ENCODE measurements at places on chromosomes 4 and X.

- peak; percentile 80 for DNase-seq
Observed at GRCh38 chrX:107672955-107673378, 44.7 kb downstream of the PRPS1 start.

- DNase-seq, result no peak
Observed at GRCh38 chr4:4631150-4631549, 89.3 kb upstream of the STX18 start.

DNA sequence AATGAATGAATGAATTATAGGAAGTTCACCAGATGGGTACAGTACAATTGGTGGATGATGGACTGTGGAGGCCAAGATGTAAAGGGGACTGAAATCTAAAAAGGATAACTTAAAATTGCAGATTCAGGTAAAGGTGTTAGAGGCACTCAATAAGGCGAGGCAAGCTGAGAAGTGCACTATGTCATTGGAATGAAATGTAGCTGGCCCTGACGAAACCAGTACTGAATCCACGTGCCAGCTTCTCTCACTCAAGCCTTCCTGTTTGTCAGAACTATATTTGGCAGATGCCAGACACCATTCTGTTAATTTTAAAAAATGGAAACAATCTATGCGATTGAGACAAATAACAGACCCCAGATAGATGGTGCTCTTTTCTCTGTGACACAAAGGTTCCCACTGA is 1039.1 kb upstream of the TENM3 start:
- no peak for DNase-seq

GRCh38 chr4:99625369-99625768 is 32.3 kb downstream of the C4orf54 start:
- DNase-seq, result no peak

- no peak for DNase-seq
Observed at GRCh38 chrX:148574237-148574973, 74.0 kb downstream of the AFF2 start.

- peak; percentile 78 for DNase-seq
Observed at GRCh38 chrX:39869846-39870601, 227.7 kb downstream of the BCOR start.

GRCh38 chr4:125732632-125733031 is 417.9 kb downstream of the FAT4 start:
- no peak for DNase-seq

GRCh38 chr4:138669479-138670315 is 345.9 kb upstream of the NOCT start:
- DNase-seq, result no peak

GRCh38 chr4:109186458-109186945 is 116.0 kb downstream of the COL25A1 start:
- no peak for DNase-seq

DNA sequence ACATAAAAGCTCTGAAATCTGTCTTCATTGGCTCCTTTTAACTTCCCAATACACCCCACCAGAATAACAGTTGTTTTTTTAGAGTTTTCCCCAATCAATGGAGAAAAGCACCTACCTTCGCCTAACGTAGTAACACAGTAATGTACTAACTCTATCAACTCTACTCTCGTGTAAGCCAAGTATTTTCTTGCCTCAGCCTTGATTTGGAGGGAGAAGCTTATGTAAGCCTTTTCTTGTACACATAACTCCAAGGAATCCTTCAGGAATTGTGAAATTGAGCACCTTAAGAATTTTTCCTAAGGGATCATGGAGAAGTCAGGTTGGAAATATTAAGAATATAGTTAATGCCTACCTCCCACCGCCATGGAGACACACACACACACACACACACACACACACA is 181.2 kb downstream of the RAPGEF2 start:
- no peak for DNase-seq

DNA sequence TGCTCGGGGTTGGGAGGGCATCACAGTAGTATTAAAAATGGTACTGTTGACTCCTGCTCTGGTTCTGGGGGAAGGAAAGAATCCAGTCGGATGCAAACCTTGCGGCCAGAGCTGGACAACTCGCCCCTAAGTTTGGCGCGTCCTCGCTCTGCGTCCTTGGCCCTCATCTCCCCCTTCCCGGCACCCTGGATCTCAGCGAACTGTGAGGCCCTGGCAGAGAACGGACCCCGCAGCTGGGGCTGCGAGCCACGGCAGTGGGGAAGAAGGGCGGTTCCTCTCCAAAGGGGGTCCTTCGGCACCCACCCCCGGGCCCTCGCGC is 14.0 kb downstream of the ARHGEF6 start:
- no peak for DNase-seq

DNA sequence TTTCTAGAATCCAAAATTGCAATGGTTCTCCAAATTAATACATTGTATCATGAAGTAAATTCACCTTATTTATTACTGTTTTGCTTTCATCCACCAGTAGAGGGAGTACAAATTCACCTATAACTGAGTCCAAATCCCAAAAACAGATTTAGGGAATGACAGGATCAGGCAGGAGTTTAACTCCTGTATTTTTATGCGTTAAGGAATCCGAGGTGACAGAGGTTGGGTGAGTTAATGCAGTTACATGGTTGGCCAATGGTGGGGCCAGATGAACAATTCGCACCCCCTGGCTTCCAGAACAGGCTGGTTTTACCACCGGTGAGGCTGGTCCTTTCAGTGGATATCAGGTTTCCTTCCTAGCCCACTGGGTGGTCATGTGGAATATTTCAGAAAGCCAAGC is 82.4 kb downstream of the MTNR1A start:
- no peak for DNase-seq

DNA sequence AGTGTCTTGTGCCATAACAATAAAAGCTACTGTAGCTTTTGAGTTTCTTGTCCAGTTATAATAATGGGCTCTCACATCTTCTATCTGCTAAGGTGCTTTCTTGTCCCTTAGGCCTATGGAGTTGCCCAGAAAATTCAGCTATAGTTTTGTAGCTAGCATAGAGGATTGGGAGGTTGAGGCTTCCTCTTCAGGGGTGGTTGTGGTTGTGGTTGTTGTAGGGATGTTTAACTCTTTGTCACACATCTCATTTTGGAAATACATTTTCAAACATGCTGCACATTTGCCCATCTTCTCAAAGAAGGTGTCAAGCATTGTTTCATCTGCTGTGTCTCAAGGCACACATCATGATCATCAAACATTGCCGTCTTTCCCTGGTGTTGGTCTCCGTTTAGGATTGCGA is 65.0 kb downstream of the ATXN3L start:
- no peak for DNase-seq

GRCh38 chrX:110699109-110699508 is 96.5 kb downstream of the CHRDL1 start:
- no peak for DNase-seq

DNA sequence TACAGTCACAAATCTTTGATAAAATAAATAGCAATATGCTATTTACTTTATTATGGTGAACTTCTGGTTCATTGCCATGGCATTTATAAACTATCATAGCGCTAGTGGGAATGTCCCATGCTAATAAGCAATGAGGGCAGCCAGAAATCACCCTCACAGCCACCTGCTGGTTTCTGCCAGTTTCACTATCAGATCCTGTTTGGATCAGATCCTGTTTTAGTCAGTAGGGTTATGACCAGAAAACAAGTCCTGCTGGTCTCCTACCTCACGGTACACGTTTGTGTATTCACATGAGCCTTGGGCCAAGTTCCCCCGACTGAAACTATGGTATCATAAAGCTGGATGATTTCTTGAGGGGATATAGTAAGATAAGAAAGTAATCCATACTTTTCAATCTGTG is 17.7 kb downstream of the FOXR2 start:
- no peak for DNase-seq

DNA sequence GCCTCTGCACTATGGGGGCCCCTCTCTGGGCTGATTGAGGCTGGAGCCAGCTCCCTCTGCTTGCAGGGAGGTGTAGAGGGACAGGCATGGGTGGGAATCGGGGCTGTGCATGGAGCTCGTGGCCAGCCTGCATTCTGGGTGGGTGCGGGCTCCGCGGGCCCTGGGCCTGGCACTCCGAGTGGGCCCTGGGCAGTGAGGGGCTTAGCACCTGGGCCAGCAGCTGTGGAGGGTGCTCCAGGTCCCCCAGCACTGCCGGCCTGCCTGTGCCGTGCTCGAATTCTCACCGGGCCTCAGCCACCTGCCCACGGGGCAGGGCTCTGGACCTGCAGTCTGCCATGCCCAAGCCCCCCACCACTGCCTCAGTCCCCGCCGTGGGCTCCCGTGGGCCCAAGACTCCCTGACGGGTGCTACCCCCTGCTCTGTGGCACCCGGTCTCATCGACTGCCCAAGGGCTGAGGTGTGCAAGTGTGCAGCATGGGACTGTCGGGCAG is 681.2 kb downstream of the PDHA2 start:
- no peak for DNase-seq

DNA sequence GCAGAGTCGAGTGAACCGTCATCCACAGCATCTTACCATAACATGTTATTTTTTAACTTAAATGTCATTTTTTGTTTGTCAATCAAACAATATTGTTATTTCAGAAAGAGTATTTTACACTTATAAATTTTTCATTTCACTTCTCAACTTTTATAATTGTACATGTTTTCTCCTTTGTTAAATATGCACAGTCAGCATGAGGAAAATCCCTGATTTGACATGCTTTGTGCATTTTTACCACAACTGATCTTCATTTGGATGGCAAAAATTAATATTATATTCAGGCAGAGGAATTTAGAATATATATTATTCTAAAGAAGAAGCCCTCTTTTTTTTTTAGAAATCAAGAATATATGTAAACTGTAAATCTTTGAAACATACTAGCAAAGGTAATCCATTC is 958.0 kb upstream of the PCDH7 start:
- no peak for DNase-seq

- DNase-seq, result no peak
Observed at GRCh38 chrX:23937100-23937499, 29.3 kb downstream of the CXorf58 start.

DNA sequence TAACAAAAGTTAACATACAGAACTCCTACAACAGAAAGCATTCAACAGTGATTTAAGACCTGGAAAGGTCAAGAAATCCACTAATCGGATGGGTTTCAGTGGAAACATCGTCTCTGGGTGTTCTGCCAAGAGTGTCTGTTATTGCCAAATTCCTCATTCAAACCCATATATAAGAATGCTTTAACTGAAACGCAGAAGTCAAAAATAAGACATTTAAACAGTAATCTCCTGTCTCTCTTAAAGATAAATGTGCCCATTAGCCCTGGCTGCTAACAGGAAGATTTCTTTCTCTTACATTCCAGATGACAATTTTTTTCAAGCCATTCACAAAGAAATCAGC is 31.5 kb downstream of the DCTD start:
- DNase-seq, result no peak

DNA sequence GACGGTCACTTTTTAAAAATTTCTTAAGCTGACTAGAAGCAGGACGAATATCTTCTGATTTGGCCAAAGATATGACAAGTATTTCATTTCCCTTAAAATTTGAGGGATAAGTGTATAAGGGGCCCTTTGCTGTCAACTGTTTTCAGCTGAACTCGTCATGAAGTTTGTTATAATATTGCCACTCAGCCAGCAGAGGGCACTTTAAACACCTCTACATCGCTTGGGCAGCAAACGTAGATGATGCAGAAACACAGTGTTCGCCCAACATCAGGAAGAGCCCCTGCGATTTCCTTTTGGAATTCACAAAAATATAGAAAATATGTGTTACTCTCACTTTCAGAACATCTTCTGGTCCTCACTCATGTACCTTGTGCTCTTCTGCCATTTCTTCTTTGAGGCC is 435.7 kb upstream of the FMR1 start:
- no peak for DNase-seq

DNA sequence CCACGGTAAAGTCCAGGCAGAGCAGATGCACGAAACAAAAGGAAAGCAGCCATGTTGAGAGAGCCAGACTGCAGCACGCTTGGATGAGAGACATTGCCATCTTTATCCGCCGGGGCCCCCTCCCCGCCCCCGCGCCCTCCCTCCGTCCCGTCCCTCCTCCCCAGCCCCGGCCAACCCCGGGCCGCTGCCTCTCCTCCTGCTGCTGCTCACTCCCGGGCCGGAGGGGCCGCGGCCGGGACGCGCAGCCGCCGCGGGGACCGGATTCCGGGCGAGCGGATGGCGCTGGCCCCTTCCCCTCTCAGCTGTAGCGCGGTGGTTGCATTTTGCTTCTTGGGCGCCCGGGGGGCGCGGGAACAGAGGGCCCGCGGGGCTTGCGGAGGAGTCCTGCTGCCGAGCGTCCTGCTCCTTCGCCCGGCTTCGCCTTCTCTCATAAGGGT is 542 bp downstream of the RNF150 start:
- DNase-seq, result no peak

DNA sequence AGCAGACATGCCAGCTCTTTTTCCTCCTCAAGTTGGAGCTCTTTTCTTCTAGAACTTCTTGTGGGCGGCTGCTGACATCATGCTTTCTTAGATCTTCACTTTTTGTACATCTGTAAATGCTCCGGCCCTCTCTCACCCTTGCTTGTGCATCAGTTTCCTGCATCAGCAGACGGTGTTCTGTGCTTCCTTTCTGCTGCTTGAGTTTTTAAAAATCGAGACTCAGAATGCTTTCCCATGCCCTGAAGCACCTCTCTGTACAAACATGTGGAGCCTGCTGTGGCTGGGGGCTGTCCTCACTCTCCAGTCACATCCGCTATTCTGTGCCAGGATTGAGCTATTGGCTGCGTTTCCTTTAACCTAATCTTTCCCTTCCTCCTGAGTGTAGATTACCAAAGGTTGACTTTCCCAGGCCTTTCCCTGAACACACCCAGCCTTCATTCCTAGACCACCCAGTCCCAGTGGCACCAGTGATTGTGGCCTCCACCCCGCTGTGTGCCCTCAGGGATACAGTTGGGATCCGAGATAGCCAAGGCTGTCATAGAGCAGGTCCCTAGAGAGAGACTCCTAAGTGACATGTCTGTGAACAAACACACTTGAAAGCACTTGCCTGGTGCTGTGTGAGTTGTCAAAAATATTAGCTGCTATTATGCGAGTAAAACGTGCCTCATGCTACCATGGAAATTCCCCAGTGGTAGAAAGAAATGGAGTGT is 41.9 kb downstream of the TNIP2 start:
- DNase-seq, result peak; percentile 33

DNA sequence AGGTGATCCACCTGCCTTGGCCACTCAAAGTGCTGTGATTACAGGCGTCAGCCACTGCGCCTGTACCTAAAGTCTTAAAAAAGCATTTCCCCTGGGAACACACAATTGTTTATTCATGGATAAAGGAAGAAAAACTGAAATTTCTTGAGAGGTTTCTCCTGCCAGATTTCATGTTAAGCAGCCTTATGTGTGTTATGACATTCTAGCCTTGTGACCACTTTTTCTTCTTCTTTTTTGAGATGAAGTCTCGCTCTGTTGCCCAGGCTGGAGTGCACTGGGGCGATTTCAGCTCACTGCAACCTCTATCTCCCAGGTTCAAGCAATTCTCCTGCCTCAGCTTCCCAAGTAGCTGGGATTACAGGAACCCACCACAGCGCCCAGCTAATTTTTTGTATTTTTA is 57.8 kb upstream of the PLAC8 start:
- no peak for DNase-seq

DNA sequence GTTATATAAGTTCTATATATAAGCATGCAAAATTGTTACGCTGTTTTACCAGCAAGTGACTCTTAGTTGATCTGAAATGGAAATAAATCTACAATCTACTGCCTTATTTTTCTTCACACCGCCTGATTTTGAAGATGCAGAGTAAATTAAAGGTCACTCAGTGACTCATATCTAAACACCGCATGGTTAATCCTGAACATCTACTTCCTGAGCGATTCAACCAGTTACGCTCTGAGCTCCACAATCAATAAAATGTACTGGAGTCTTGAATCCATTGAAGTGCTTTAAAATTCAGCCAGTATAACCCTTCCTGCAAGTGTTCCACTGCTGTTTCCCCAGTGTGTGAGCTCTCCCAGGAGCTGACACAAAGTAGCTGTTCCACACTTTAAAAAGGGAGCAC is 192.8 kb downstream of the SLC7A11 start:
- no peak for DNase-seq

All from activated naive CD4-positive, alpha-beta T cell treated with Interleukin-2 at 50 U/mL for 16 hours (primary cell).